Stimulated activated CD4-positive, alpha-beta T cell treated with anti-CD3 and anti-CD28 coated beads, Interleukin-15, amount 100 ng/mL, for 48 hours (primary cell): ENCODE measurements at places on chromosomes 2 and 18.

- no peak for DNase-seq
Measured at GRCh38 chr18:72460210-72460680, 83.9 kb downstream of the CBLN2 start.

- DNase-seq = no peak
Measured at GRCh38 chr18:2442006-2442405, 129.3 kb downstream of the METTL4 start.

DNA sequence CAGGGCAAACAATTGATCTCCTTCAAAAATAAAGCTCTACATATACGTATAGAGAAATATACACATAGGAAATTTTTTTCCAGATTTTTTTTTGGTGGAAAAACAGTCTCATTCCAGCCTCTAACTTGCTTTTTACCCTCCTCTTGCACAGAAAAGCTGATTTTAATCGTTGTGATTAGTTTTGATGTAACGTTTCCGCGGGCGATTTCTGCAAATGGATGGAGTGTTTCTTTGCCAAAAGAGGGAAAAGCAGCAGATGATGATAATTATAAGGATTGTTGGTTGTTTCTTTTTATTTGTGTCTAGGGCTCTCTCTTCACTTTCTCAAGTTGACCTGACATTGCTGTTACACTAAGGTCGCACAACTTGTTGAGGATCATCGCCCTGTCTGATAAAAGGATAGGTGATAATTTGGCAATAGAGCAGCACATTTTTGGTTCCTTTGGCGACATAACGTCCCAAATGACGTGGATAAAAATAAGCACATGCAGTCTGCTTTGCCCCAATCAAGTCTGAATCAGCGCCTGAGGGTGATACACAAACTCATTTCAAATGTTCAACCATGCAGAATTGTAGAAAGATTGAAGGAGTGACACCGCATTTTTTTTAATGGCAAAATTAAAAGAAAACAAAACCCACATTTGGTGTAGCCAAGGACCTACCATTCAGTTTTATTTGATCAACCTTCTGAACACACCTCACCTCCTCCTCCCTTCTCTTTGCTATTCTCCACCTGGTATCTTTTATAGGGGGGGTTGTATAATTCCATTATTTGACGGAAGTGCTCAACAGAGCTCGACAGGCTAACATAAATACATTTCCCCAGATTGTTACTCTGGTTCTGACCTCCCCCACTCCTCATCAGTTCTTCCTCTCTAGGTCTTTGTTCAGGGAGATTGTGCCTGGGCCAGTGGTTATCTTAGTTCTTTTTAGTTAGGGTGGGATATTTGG, 109.6 kb upstream of the KCTD1 start:
- no peak for DNase-seq

- DNase-seq = no peak
Measured at GRCh38 chr18:35121038-35121437, 79.8 kb downstream of the MAPRE2 start.

GRCh38 chr2:136207665-136208064, 89.7 kb upstream of the CXCR4 start:
- DNase-seq = no peak

GRCh38 chr2:195818526-195818925, 161.5 kb downstream of the SLC39A10 start:
- no peak for DNase-seq
